Fibroblast of skin of back (primary cell): ENCODE measurements at places on chromosomes 11 and 22.

- DNase-seq, result no peak
Measured at GRCh38 chr11:18768472-18768901, 23.1 kb downstream of the PTPN5 start.

DNA sequence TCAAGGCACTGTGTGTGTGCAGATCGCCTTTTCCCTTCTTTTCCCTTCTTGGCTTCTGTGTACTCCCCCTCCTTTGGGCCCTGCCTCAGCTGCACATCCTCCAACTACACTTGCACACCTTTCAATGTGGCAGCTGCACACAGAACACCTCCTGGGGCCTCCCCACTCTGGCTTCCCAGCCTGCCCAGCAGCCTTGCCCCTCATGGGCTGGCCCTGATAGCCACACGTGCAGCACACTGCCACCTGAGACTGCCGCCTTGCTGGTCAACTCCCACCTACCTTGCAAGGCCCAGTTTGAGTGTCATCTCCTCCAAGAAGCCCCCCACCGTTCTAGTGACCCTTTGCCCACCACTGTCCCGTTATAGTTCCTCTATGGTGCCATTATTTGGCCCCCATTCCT is 77.3 kb upstream of the ARFGAP3 start:
- DNase-seq, result no peak

GRCh38 chr22:45009606-45010531 is at the start of gene PHF21B:
TSS of gene PHF21B (minus strand) at chr22:45010005. CDS start at chr22:45009549, 456 bp downstream.
- peak; percentile 62 for DNase-seq

- peak; percentile 30 for DNase-seq
Measured at GRCh38 chr11:107741044-107741823, 29.4 kb upstream of the SLN start.

DNA sequence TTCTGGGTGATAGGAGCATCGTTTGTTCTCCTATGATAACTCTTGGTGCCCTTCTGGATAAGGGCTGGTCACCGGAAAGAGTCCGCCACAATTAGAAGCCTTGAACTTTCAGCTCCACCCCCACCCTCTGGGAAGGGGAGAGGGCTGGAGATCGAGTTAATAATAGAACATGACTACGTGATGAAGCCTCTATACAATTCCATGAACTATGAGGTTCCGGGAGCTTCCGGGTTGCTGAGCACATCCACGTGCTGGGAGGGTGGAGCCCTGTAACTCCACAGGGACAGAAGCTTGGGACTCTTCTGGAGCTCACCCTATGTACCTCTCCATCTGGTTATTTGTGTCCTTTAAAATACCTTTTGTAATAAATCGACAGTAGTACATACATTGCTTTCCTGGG is 40.3 kb downstream of the ARHGAP42 start:
- DNase-seq, result peak; percentile 55

- no peak for DNase-seq
Measured at GRCh38 chr11:8097062-8097461, 16.1 kb downstream of the TUB start.

- DNase-seq, result no peak
Measured at GRCh38 chr11:66609721-66610617, 6.5 kb upstream of the RBM14 start.

- peak; percentile 95 for DNase-seq
Measured at GRCh38 chr11:355581-356458, 13.5 kb upstream of the B4GALNT4 start.

- peak; percentile 65 for DNase-seq
Measured at GRCh38 chr11:34243600-34244464, 114.0 kb downstream of the ABTB2 start.

DNA sequence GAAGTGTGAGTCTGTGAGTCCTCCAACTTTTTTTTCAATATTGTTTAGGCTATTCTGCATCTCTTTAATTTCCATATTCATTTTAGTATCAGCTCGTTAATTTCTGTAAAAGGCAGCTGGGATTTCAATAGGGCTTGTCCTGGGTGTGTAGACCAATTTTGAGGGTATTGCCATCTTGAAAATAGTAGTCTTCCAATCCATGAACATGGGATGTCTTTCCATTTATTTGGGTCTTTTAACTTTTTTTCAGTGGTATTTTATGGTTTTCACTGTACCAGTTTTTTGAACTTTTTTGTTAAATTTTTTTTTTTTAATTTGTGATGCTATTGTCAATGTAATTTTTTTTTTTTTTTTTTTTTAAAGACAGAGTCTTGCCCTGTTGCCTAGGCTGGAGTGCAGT is 79.5 kb downstream of the ARHGAP8 start:
- DNase-seq, result no peak

DNA sequence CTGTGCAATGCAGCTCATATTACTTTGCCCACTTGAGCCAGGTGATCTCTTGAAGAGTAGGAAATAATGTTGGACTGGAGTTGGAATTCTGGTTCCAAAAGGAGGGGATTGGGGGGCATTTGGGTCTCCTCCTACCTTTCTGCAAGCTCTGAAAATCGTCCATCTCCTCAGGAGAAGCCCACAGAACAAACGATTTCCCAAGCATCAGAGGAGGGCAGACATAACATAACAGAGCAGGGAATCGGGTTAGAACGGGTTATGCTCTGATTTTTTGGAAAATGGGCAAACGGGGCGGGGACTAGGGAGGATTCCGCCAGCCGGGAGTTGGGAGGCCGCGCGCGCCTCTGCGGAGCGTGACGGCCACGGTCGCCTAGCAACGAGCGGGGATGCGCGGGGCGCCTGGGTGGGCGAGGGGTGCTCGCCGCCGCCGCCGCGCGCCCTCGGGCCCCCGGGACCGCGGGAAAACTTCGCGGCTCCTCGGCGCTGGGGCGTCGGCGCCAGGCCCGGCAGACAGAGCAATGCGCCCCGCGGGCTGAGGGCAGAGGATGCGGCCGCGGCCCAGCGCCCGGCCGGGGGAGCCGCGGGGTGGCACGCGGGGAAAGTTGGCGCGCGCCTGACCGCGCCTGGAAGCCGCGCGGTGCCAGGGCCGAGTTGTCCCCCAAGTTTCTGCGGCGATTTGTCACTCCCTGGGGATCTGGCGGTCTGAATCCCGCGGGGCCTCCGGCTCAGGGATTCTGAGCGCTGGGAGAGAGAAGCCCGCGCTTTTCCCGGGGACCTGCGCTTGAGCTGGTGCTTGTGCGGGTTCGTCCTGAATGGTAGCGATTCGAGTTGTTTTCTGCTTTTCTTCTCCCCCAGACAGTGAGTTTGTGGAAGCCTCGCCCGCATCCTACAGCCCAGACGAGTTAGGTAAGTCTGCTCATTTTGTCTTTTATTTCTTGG is 27.8 kb upstream of the AMOTL1 start:
- peak; percentile 34 for DNase-seq

- peak; percentile 42 for DNase-seq
Measured at GRCh38 chr11:122020902-122021301, 95.1 kb downstream of the BLID start.

GRCh38 chr11:9982127-9982795 is 311.8 kb downstream of the SBF2 start:
- DNase-seq, result peak; percentile 75

DNA sequence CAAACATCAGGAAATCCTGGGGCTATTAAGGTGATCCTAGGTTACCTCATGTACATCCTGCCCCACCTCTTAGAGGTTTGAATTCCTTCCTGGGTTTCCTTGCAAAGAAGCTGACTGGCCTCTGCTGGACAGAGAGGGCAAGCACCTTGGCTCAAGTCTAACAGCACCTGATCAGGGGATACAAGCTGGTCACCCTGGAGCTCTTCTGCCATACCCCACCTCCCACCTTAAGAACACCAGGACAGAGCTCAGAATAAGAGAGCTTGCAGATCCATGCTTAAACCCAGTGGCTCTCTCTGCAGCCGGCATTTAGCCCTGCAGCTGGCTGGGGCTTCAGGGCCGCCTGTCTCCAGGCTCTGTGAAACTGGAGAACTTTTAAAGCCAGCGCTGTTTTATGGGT is 386.6 kb upstream of the NARS2 start:
- DNase-seq, result peak; percentile 10

DNA sequence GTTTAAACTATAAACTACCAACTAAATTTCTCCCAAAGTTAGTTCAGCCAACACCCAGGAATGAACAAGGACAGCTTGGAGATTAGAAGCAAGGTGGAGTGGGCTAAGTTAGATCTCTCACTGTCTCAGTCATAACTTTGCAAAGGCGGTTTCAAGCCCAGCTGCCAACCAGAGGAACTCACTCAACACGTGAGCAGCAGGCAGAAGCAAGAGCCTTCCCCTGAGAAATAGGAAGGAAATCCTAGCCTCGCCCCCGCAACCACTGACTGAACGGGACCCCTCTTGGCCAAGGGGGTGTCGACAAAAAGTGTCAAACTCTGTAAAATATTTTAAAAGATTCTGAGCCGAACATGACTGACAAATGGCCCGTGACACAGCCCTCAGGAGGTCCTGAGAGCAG is 4.4 kb upstream of the KRTAP5-9 start:
- no peak for DNase-seq

DNA sequence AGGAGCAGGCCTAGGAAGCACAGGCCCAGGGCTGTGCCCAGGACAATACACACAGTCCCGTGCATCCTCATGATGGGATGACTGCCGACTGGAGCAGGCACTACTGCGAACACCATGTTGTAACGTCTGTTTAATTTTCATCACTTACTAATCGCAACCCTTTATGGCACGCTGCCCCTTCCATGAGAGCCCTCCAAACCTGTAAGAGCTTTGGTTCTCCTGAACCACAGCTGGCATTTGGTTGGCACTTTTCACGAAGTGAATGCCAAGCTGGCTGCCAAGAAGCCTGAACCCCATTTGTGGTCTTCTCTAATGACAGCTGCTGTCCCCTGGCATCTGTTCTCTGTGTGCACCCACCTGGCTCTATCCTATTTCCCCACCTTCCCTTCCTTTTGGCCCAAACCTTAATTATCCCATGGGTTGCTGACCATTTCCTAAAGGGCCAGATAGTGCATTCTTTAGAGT is 36.5 kb downstream of the APOL1 start:
- DNase-seq, result no peak

DNA sequence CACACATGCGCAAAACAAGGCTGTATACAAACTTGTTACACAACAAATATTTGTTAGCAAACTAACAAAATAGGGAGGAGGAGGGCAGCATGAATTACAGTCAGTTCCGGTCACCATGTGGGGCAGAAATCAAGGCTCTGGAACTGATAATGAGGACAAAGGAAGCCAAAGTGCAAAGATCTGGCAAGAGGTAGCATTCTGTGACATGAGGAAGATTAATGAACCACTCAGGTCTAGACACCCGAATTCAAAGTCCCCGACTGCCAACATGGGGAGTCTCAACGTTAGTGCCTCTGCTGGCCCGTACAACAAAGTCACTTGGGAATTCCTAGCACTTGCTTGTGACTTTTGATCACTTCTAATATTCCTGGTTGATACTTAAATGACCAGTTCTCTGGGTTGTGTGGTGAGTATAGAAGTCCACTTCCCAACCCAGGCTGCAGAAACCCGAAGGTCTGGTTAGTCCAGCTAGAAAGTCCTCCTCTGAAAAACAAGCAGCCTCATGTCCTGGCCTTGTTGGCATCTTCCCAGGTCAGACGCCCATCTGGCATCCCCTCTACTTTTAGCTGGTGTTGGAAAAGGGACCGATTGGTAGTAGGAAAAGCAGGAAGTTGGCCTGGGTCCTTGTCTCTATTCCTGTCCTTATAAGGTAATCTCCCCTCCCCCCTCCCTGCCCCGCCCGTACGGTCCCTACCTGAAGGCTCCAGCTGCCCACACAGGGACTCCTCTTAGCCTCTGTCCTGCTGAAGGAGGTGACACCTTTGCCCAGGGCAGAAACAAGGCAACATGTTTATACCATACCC is 1.6 kb downstream of the SUN2 start:
- DNase-seq, result peak; percentile 77

- peak; percentile 89 for DNase-seq
Measured at GRCh38 chr11:20367313-20367948, 3.9 kb downstream of the HTATIP2 start.

DNA sequence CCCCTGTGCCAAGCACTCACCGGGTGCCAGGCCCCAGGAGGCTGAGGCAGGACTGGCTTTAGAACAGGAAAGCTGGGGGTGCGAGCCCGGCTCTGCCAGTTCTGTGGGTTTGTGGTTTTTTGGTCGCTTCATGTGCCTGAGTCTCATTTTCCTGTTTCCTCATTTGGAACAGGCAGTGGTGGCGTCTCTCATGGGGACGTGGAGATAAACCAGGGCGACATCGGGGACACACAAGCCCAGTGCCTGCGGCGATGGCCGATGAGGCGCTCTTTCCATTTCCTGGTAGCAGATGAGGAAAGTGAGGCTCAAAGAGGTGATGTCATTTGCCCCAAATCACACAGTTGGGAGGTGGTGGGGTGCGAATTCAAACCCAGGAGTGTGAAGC is 20.8 kb upstream of the CHKA start:
- no peak for DNase-seq

DNA sequence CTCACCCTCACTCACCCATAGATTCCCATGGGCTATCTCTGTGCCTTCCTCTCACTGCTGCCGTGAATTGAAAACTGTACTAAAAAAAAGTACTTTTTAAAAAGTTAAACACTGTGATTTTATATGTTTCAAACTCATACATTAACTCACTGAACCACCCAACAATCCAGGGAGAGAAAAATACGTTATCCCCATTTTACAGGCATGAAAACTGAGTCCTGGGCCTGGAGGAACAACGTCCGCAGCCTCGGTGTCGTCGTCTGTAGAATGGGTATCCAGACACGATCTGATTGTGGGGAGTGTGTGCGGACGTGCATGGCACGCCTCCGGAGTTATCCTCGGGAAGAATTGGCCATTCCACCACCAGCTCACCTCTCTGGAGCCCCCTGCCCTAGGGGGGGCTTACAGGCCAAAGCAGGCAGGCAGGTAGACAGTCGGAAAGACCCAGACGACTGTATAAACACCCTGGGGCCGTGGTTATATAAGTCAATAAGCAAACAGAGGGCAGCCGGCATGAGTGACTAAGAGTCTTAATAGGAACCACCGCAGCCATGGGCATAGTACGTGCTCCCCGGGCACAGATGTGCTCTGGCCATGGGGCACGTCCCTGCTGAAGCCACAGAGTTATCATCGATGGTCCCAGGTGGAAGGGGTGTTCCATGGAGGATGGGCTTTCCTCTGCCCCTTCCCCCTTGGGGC is 7.1 kb upstream of the PDGFB start:
- peak; percentile 45 for DNase-seq

DNA sequence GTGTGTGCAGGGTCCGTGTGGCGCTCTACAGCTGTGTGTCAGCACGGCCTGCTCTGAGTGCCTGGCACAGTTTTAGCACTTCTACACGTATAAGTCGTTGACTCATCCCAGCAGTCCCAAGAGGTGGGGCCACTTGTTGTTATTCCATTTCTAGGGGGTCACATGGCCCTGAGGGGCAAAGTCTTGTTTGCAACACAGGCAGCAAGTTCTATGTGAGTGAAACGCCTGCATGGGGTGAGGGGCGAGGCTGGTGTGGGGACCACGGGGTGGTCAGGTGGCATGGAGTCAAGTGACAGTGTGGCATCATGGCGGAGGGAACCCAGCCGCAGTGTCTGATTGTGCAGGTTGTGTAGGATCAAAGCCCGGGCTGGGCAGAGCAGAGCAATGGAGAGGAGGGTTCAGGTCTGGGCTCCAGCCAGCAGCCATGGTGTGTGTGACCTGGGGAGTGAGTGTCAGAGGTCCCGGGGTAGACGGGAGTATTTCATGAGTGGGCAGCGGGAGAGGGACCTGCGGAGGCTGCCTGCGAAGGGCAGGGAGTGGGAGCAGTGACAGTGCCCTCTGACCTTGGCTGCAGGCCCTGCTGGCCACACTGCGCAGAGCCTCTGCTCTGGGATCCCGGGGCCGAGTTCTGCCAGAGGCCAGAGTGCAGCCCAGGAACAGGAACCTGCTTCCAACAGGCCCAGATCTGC is 27.9 kb downstream of the SHANK3 start:
- peak; percentile 7 for DNase-seq

- no peak for DNase-seq
Measured at GRCh38 chr11:113276466-113276865, 37.9 kb upstream of the TTC12 start.

- DNase-seq, result no peak
Measured at GRCh38 chr22:25736378-25737011, 5.5 kb upstream of the MYO18B start.

GRCh38 chr11:132743601-132744000 is 788.7 kb downstream of the OPCML start:
- DNase-seq, result peak; percentile 76
